Activated CD8-positive, alpha-beta memory T cell treated with anti-CD3 and anti-CD28 coated beads, Interleukin-2, amount 10 ng/mL, durations not matched to agents 7 days and 5 days (primary cell): ENCODE measurements at places on chromosomes 16 and 17.
A peak's percentile ranks its signal among the peaks of the same experiment; 100 is the strongest.

DNA sequence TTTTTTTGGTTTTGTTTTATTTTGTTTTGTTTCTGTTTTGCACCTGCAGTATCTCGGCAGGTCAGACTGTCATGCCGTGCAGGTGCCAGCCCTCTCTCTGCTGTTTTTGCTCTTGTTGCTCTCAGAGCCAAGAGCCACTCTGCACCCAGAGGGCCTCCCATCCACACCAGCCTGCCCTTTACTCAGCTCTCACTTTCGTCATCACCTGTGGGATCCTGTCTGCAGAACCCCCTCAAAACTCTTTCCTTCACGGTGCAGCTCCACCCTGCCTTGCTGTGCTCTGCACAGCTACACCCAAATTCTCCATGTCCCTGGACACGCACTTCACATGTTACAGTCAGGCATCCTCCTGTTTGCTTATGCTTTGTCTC lies 2.6 kb downstream of the AOC3 start:
- no peak for DNase-seq

- DNase-seq = no peak
These were observed 151.3 kb downstream of the C16orf78 start for GRCh38 chr16:49524947-49525315.

DNA sequence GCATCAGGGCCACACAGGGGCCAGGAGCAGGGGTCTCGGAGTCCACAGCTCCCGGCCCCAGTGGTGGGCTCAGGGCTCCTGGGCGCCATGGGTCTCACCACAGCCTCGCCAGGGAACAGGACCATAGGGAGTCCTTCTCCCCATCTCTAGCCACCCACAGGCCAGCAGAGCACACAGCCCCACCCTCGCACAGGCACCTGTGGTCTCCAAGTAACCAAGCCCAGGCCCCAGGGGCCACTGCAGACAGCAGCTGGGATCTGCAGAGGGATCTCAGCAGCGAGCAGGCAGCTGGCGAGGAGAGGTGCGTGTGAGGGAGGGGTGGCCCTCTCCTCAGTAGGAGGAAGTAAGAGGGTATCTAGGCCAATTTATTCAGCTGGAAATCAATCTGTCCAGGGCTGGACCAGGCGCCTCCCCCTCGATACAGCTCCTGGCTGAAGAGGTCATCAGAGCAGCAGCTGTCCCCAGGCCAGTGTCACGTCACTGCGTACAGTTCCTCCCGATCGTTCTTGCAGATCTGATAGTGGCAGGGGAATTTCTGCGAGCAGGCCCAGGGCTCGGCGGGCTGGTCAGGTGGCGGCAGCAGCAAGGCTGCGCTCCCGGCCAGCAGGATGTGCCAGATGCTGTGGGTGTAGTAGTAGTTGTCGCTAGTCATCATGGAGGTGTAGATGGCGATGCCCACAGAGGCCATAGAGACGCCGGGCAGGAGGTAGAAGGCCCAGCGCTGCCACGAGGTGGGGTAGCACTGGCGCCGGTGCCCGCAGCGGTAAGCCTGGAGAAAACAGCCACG lies 1.4 kb upstream of the MRPL28 start:
- DNase-seq = peak; percentile 39

GRCh38 chr16:12486386-12486785 lies 317.3 kb downstream of the CPPED1 start:
- no peak for DNase-seq

- no peak for DNase-seq
These were observed 122.3 kb downstream of the GOSR1 start for GRCh38 chr17:30599428-30600059.

DNA sequence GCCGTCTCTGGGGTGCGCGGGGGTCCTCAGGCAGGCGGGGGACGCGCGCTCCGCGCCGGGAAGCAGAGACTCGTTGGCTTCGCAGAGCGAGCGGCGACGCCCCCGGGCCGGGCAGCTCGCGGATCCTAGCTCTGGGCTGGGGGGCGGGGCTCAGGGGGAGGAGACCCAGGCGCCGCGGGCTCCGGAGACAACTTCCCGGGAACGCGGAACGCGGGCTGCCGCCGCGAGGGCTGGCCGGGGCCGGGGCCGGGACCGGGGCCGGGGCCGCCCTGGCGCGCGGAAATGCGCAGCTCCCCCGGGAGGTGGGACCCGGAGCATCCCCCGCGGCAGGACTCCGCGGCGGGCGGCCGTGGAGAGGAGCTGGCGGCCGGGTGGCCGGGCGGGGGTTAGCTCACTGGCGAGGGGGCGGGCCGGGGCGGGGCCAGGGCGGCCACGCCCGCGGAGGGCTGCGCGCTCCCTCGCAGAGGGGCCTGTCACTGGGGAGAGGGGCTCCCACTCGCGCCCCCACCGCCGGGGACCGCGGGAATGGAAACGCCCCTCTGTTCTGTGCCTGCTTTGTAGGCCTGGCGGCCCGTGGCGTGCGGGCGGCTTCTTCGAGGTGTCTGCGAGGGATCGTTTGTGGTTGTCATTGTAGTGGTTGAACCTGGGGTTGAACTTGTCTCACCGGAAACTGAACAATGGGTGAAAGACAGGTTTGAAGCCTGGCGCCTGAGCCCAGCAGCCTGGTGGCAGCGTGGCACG lies at the start of gene GAS7:
TSS of gene GAS7 (minus strand) at position 98 of the 741 bp plus-strand sequence.
- DNase-seq = peak; percentile 55

DNA sequence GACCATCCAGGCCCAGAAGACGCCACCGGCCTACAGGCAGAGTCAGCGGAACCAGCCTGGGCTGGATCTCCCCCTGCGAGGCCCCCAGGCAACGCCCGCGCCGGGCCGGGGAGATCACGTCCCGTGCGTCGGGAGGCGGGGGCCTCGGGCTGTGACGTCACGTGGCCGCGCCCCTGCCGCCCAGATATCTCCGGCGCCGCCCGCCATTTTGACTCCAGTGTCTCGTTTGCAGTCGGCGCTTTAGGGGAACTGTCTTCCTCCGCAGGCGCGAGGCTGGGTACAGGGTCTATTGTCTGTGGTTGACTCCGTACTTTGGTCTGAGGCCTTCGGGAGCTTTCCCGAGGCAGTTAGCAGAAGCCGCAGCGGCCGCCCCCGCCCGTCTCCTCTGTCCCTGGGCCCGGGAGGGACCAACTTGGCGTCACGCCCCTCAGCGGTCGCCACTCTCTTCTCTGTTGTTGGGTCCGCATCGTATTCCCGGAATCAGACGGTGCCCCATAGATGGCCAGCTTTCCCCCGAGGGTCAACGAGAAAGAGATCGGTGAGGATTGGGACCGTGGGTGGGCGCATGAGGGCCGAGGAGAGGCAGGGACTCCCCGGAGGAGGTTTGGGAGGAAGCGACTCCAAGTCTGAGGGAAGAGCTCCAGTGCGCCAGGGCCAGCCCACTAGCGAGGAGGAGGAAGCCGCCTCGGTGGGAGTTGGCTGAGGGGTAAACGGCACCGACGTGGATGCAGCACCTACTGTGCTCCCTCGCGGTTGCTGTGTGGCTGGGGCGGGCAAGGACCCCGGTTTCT lies at the start of gene WSB1:
TSS of gene WSB1 (plus strand) at position 217 of the 791 bp plus-strand sequence. CDS start at position 499, 282 bp downstream.
- DNase-seq = peak; percentile 93
